ENCODE measurements at places on chromosomes 1 and 21.

DNA sequence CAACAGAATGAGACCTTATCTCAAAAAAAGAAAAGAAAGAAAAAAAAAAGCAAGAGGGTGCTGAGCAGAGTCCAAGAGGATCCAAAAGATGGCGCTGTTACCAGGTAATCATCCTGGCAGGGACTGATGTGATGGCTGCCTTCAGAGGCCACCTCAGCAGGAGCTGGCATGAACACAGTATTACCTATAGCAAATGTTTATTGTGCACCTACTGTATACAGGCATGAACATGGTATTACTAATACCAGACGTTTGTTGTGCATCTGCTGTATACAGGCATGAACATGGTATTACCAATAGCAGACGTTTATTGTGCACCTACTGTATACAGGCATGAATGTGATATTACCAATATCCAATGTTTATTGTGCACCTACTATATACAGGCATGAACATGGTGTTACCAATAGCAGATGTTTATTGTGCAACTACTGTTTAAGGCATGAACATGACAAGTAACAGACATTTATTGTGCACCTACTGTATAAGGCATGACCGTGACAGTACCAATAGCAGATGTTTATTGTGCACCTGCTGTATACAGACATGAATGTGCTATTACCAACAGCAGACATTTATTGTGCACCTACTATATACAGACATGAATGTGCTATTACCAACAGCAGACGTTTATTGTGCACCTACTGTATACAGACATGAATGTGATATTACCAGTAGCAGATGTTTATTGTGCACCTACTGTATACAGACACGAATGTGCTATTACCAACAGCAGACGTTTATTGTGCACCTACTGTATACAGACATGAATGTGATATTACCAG lies 115.1 kb upstream of the TMEM51 start:
- DNase-seq: peak; percentile 20

DNA sequence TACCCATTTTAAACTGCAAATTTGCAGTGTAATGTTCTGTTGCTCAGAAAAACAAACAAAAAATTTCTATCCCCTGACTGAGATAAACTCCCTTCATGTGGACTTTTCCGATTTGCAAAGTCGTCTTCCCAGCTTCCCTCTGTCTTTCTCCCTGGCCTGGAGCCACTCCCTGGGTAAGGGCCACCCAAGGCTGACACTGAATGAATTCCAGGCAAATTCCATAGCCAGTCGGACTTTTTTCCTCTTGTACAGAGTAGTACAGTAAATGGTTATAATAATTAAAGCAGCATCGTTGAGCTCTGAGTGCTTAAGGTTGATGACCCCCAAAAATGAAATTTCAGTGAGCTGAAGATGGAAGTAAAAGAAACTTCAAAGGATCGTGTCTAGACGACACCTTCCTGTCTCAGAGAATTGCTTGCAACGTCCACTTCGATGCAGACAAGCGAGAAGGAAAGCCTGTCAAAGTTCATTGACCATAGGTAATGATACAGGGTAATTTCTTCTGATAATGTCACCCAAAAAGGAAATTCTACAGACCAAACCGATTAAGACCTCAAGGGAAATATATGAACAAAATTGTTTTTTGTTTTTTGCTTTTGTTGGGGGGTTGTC lies 33.6 kb upstream of the LHX8 start:
- no peak for DNase-seq

DNA sequence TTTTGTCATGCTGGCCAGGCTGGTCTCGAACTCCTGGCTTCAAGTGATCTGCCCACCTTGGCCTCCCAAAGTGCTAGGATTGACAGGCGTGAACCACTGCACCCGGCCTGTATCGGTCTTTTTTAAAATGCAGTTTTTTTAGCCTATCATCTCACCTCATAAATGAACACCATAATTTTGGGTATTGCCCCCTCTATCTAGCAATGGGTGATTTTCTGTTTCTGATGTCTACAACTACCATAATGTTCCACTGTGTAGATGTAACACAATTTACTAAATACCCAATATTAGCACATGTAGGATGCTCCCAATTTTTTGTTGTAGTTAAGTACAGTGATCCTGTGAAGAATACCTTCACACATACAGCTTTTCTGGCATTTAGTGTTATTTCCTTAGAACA lies 2.0 kb upstream of the CAMTA1 start:
- DNase-seq: no peak

DNA sequence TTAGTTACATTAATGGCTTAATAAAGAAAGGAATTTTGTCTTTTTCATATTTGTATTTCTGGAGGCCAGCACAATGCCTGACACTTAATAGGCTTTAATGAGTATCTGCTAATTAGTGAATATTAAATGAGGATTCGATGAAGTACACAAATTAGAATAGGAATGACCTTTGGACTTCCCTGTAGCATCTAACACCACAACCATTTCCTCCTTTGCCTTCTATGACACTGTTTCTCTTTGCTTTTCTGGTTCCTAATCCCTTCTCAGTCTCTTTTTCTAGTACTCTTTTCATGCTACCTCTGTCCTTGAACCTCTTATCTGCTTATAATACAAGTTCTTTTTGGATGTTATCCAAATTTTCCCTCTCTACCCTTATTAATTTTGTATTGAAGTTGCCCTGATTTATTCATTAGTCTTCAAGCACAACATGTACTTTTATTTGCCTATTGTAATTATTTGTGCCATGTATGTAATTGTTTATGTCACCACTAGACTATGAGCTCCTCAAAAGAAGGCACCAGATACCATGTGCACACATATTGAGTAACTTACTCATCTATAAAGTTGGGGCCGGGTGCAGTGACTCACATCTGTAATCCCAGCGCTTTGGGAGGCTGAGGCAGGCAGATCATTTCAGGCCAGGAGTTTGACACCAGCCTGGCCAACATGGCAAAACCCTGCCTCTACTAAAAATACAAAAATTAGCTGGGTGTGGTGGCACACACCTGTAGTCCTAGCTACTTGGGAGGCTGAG lies 23.8 kb downstream of the RPS27 start:
- peak; percentile 53 for DNase-seq

DNA sequence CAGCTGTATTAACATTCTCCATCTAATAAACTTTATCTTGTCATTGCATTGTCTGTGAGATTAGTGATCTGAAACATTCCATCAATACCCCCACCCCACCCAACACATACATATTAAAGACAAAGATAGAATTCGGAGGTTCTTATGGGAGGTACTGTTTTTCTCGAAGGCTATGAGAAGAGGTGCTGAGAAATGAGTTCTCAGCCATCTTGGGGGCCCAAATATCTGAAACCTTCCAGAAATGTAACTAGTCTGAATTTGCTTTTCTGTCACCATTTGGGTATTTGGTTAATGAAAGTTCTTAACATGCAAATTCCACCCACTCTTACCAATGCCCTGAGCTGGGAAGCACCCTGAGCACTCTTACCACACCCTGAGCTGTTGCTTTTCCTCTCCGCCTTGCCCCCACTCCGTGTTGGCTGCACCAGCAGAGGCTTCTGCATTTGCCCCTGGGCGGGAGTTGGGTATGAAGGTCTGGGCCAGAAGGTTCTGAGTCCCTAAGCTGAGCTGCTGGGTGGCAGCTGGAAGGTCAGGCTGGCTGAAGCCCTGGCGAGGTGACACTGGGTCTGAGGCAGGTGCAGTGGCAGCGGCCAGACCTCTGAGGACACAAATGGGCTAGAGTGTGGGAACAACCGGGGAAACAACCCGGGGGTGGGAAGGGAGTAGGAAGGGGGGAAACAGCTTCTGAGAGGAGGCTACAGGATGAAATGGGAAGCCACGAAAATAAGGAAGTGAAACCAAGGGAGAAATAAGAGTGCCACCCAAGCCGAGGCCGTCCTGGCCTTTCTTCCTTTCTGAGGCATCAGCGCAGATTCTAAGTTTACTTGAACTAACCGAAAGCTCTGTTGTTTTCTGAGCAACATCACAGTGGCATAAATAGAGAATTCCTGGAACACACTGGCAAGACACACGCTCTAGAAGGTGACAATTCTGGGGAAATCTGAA lies 26.3 kb upstream of the IER5 start:
- no peak for DNase-seq

GRCh38 chr1:204544321-204544720 lies 28.1 kb downstream of the MDM4 start:
- peak; percentile 79 for DNase-seq

GRCh38 chr1:28516518-28516956 lies 10.7 kb downstream of the RCC1 start:
- no peak for DNase-seq

GRCh38 chr1:209900734-209901133 lies 37.3 kb upstream of the SYT14 start:
- DNase-seq: peak; percentile 82
